ENCODE measurements at places on chromosomes 12 and 14.

- peak; percentile 64 for DNase-seq
These were observed 68.5 kb downstream of the AEBP2 start for GRCh38 chr12:19507823-19508222.

DNA sequence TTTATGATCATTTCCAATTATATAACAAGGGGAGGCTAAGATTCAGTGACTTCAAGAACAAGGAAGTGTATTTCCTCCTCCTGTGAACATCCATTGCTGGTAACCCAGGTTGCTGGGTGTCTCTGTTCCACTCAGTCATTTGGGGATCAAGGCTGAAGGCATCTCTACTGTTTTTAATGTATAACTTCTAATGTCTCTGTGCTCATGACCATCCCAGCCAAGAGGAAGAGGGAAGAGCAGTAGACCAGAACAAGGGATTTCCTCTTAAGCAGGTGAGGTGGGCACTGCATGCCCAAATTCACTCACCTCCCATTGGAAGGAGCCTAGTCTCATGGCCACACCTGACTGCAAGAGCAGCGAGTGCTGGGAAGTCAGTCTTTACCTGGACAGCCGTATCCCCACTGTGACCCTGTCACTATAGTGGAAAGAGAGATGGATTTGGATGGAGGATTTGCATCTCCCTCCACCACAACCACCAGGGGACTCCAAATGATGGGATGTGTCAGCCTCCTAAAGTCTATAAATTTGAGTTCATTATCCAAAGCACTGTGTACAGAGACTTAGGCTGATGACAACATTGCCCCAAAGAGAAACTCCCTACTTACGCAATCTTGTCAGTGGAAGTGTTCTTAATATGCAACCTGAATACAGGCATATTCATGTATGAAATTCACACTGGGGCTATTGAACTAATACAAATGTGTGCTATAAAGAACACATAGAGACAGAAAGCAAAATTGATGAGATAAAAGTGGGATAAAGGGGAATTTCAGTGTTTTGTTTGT lies 368.7 kb downstream of the TMEM132D start:
- no peak for DNase-seq

- no peak for DNase-seq
These were observed 23.8 kb upstream of the PPP2R5C start for GRCh38 chr14:101737414-101738339.

GRCh38 chr14:94051115-94051514 lies 25.0 kb downstream of the OTUB2 start:
- DNase-seq, result peak; percentile 67

All from fibroblast of the aortic adventitia (primary cell).